ENCODE measurements at places on chromosomes 7 and 10.

DNA sequence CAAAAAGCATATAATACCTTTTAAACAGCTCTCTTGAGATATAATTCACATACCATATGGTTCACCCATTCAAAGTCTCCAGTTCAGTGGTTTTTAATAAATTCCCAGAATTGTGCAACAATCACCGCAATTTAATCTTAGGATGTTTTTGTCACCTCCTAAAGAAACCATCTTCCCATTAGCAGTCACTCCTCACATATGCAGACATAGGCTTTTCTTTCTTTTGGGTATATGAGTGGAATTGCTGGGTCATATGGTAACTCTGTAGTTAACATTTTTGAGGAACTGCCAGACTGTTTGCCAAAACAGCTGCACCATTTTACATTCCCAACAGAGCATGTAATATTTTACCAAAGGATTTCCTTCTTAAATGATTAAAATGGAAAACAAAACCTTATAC lies 57.0 kb downstream of the CC2D2B start:
- DNase-seq, result no peak

GRCh38 chr10:30839652-30840051 lies 192.0 kb downstream of the ZNF438 start:
- DNase-seq, result no peak

DNA sequence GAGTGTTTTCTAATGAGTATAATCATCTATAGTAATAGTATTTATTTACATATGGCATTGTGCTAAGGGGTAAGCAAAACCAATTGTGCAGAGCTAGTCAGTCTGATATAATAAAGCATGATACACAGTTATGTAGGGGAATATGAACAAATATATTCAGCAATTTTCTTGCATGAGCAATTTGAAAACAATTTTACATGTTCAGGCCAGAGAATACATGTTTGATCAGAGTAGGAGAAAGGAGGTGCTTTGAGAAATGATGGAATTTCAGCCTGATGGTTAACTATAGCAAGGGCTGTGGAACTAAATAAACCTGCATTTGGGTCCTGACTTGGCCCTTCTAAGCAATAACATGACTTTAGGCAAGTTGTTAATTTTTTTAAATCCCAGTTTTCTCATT lies 214.5 kb downstream of the TWIST1 start:
- no peak for DNase-seq

GRCh38 chr10:42491001-42491592 lies 147.3 kb downstream of the ZNF33B start:
- DNase-seq, result no peak

GRCh38 chr7:34162677-34163076 lies 257.3 kb downstream of the BMPER start:
- no peak for DNase-seq

DNA sequence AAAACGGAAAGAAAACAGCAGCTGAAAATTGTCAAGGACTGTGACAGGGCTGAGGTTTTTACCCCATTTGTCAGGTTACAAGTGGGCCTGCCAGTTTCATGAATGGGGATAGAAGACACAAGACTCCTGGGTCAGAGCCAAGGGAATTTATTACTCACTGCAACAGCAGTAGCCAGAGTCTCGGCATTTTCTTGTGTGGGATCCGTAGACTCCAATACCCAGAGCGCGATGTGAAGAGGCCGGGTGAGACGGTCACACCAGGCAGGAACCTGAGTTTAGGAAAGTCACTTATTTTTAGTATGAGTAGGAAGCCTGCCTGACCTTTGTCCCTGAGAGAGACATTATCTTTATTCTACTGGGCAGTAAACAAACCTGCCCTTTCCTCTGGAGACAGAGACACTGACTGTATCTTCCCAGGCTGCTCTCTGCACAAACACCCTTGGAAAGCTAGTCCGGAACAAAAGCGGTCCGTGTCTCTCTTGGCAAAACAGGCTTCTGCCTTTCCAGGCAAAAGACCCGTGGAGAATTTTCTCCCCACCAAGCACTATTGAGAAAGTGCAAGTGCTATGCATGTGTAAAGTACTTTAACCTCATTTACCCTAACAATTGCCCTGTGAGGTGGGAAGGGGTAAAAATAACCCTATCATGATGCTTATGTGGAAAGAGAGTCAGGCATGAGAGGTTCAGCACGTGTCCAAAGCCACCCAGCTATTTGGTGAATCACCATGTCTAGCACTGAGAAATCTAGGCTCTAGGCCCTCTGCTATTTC lies 58.4 kb downstream of the JCAD start:
- no peak for DNase-seq

GRCh38 chr10:23557777-23558176 lies 118.9 kb downstream of the OTUD1 start:
- DNase-seq, result no peak

GRCh38 chr7:42593860-42594259 lies 318.0 kb downstream of the C7orf25 start:
- no peak for DNase-seq

GRCh38 chr7:94700926-94701554 lies 45.1 kb upstream of the SGCE start:
- no peak for DNase-seq

DNA sequence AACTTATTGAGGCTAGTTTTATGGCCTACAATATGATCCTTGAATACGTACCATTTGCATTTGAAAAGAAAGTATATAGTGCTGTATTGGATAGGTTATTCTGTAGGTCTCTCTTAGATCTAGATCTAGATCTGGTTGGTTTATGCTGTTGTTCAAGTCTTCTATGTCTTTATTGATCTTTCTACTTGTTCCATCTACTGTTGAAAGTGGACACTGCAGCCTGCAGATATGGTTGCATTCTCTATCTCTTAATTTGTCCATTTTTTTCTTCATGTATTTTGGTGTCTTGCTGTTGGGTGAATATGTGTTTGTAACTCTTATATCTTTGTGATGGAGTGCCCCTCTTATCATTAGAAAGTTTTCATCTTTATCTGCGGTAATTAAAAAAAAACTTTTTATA lies 139.4 kb upstream of the PCDH15 start:
- DNase-seq, result no peak

DNA sequence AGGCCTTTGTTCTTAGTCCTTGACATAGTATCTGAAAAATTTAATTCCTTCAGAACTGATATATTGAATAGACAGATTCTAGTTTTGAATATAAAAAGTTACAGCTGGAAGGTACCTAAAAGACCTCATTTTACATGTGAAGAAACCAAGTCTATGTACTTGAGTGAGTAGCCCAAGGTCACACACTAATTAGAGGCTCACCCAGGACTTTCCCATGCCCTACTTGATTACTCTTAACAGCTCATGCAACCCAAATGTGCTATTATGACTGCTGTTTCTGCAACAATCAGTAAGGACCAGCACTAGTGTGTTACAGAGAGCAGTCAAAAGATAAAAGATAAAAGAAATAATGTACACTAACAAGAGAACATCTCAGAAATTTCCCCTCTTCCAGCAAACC lies 40.7 kb upstream of the BET1 start:
- DNase-seq, result no peak

- DNase-seq, result no peak
Observed at GRCh38 chr7:71659622-71660021, 527.7 kb downstream of the GALNT17 start.

GRCh38 chr7:30804078-30804661 lies 33.0 kb downstream of the MINDY4 start:
- no peak for DNase-seq

GRCh38 chr7:159158888-159159405 lies 14.3 kb upstream of the VIPR2 start:
- DNase-seq, result no peak

DNA sequence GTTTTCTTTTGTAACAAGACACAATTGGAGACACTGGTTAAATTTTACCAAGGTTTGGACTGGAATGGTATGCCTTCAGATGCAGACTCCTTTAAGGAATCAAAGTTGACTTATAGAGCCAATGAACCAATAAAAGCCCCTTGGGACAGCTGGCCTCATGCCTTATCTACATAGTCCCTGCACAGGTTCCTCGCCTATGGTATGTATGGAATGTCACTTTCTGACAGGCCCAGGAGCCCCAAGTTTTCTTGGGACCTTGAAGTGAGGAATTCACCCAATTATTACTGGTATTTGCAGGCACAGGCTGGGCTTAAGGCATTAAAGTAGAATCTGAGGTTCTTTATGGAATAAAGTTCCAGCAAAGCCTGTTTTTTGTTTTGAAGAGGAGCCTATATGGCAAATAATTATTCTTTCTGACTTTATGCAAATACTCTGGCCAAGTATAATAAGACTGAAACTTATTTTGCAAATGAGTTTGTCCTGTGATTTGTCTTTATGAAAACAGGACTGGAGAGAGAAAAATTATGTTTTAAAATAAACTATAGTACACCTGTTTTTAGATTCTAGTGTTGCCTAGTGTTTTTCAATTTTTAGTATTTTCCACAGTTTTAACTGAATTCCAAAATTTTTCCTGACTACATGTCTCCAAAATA lies 24.1 kb upstream of the DNMBP start:
- DNase-seq, result no peak

GRCh38 chr7:3037259-3037658 lies 6.4 kb downstream of the CARD11 start:
- no peak for DNase-seq

- DNase-seq, result no peak
Observed at GRCh38 chr7:117036836-117037235, 83.5 kb downstream of the ST7 start.

- DNase-seq, result no peak
Observed at GRCh38 chr10:70550459-70550858, 52.1 kb downstream of the PRF1 start.

Data from stimulated activated CD8-positive, alpha-beta memory T cell treated with anti-CD3 and anti-CD28 coated beads, Interleukin-15, amount 100 ng/mL, for 1 hour (primary cell).